ENCODE measurements at places on chromosomes 6 and 20.

- no peak for DNase-seq
Observed at GRCh38 chr6:95795927-95796326, 218.6 kb downstream of the MANEA start.

DNA sequence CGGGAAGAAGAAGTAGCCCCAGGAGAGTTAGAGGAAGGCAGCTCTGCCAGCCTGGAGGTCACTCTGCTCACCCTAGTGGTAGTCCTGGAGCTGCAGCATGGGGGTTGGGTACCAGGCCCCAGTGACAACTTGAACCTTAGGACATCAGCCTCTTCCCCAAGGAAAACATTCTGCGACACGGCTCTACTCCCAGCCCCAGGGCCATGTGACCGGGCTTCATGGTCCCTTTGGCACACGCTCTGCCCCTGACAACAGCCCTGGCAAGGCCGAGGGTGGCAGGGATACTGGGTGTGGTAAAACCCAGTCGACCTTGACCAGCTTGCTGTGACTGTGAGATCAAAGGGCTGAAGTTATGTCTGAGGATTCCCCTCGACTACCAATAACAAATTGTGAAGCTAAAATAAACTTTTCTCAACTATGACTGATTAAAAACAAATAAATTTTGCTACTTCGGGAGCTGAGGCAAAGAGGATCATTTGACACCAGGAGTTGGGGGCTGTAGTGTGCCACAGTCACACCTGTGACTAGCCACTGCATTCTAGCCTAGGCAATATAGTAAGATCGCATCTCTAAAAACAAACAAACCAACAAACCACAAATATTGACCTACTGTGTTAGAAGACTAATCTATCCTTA is 24.4 kb upstream of the ARID1B start:
- DNase-seq = no peak

DNA sequence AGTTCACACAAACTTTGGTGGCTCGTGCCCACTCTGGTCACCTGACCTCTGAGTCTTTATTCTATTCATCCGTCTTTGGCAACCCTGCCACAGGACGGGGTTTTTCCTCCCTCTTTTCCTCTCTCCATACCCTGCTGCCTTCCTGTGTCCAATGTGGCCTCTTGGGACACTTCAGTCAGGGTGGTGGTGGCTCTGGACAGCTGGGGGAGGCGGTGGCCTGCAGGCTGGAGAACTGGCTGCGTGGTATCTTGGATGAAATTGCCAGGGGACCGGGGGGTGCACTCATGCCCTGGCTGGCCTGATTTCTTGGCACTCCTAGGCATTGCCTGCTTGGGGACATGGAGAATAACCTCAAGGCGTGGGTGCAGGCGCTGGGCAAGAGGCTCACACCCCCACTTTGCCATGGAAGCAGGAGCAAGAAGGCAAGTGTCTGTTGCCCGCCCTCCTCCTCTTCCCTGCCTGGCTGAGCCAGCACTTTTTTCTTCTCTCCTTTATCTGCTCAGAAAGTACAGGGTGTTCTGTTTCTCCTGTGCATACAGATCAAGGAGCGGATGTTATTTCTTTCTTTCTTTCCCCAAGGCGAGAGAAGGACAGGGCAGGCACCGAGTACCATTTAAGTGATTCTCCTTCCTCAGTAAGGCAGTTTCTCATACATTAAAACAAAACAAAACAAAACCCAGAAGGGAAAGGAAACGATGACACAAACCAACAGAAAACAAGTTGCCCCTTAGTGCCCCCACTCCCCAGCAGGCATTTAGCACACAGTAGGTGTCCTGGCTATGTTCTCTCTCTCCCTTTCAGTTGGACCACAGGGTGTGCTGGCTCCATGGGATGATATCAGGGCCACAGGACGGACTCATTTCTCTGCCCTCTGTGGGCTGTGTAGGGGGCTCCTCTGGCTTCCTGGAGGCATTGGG is 155.5 kb upstream of the RNF24 start:
- no peak for DNase-seq

DNA sequence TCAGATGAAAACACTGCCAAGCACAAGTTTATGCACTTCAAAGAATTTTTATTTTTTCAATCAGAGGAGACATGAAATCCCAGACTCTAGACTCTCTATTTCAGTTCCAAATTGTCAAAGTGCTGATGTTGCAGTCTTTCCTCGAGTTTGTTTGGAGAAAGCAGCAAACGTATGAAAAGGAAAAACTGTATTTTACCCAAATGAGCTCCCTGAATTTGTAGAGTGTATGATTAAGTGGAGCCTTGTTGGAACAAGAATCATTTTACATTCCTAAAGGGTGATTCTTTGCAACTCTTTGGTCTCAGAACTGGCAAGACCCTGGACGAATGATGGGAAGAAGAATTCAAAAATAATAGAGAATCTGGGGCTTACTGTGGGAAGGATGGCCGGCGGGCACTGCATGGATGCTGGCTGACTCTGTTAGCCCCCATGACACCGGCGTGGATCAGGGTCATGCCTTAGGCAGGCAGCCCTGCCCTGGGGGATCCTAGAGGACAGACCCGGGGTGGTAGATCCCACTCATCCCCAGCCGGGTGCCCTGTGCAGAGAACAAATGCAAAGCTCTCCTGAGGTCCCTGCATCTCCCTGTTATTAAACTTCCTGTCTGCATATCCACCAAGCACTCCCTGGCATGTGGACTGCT is 207.4 kb downstream of the FNDC1 start:
- DNase-seq = no peak

DNA sequence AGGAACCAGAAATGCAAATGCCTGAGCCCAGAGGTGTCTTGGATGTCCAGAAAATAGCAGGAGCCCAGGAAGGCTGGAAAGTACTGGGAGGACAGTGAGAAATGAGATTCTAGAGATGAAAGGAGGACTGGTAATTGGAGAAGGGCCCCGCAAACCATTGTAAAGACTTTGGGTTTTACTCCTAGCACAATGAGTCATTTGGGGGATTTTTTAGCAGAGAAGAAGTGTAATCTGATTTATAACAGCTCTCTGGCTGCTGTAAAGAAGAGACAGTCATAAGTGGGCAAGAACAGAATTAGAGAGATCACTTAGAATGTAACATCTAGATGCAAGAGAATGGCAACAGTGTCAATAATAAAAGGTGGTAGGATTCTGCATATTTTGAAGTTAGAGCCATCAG is 40.2 kb downstream of the SLC35F1 start:
- no peak for DNase-seq

- DNase-seq = no peak
Observed at GRCh38 chr20:52039790-52040189, 151.8 kb downstream of the ZFP64 start.

DNA sequence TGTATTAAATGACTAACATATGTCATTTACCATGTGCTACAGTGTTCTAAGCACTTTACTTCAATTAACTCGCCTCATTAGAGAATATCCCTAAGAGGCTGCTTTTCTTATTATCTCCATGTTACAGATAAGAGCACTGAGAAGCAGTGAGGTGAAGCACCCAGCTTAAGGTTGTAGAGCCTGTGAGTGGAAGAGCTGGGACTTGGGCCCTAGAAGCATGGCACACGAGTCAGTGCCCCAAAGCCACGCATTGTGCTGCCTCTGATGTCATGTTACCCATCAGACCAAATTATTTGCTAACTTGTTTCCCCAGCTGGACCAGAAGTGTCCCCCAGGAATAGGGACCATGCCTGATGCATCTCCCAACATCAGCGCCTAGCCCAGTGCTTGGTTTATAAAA is 34.1 kb downstream of the POFUT1 start:
- DNase-seq = no peak

DNA sequence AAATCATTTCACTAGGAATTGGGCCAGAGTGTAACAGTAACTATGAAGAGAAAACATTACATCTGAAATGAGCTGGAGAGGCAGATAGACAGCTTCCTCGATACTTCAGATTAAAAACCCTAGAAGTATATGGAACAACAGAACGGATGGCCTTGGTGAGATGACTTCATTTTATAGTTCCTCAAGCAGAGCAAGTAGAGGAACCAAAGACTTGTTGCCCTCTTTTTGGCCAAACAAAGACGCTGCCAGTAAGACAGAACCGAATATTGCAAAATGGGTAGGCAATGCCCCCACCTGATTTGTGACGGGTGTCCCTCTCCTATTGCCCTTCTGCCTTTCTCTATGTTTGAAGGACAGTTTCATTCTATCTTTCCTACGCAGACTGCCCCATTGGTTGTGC is 53.5 kb downstream of the AGPAT4 start:
- no peak for DNase-seq

Measured in KBM-7 (cell line).